ENCODE measurements at places on chromosomes 2 and 18.

- DNase-seq = no peak
Measured at GRCh38 chr2:121362226-121362625, 77.2 kb upstream of the TFCP2L1 start.

DNA sequence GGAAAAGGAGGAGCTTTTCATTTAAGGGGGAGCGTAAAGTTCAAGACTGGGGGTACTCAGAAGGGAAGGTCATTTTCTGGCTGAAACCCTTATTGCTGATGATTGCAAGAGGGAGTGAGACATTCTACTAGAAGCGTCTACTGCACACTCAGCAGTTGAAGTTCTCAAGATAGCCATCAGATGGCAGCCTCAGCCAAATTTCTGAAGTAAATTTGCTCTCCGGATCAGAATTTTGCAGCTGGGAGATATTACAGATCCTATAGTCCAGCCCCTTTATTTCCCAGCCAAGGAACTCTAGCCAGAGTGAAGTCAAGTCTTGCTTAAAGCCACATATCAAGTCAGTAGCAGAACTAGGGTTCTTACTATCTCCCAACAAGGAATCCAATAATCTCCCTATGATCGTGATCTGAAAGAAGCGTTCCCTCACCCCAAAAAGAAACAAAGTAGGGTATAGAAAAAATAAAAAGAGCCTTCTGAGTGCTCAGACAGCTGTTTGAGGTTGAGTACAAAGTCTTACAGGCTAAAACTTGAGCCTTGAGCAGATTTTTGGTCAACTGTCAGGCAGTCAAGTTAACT is 24.0 kb downstream of the RAX start:
- DNase-seq = peak; percentile 55

DNA sequence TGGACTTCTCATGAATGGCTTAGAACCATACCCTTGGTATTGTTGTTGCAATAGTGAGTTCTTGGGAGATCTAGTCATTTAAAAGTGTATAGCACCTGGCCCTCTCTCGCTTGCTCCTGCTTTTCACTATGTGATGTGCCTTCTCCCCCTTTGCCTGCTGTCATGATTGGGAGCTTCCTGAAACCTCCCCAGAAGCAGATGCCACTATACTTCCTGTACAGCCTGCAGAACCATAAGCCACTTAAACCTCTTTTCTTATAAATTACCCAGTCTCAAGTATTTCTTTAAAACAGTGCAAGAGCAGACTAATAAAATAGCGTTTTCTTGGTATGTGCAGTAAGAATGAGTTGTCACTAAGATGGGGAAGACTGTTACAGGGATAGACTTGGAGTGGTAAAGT is 31.6 kb downstream of the BAZ2B start:
- no peak for DNase-seq

- no peak for DNase-seq
Measured at GRCh38 chr2:126494593-126494992, 161.4 kb upstream of the GYPC start.

All from suppressor macrophage treated with lipopolysaccharide for 4 hours (primary cell).